ENCODE measurements at places on chromosomes 4 and X.

GRCh38 chrX:153738056-153738605 lies 13.5 kb downstream of the ABCD1 start:
- no peak for DNase-seq

DNA sequence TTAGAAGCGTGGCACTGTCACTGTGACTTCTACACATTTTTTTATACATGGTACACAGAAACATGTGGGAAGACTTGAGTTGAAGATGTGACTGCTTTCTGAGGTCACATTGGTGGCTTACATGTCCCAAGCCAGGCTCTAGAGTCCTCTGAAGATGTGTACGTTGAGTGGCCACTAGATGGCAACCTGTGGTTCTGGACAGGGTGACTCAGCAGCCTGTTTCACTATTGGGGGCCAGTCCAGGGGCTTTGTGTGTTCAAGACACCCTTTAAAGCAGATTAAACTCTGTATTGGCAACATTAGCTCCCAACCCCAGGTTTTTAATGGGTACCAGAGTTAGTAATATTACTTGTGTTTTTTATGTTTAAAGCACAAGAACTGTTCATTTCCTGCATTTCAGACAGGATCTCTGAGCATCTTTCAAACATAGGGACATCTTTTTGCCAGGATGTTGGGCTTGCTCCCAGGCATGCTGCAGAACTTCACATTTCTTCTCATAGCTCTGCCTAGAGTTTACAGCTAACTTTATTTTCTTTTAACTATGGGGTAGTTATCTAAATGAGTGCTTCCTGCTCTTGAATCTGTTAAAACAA lies 53.0 kb downstream of the DCUN1D4 start:
- DNase-seq = peak; percentile 69

DNA sequence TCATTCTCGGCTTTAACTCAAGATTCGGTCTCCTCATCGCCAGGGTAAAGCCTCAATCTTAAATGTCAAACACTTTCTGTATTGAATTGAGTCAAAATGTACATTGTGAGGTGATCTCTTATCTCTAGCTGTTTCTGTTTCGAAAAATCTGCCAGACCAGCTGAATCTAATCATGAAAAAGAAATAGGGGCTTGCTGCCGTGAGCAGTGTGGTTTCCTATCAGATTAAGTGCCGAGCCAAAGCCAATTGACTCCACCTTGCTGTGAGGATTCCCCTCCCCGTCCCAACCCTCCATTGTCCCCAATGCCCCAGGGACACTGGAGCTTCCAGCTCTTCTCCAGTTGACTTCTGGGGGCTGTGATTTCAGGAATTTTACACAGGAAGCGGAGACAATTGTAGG lies 12.5 kb upstream of the CRLF2 start:
- no peak for DNase-seq

GRCh38 chr4:176668324-176668723 lies 124.4 kb downstream of the VEGFC start:
- DNase-seq = no peak

GRCh38 chr4:173415092-173415491 lies 16.2 kb upstream of the SCRG1 start:
- DNase-seq = peak; percentile 90

DNA sequence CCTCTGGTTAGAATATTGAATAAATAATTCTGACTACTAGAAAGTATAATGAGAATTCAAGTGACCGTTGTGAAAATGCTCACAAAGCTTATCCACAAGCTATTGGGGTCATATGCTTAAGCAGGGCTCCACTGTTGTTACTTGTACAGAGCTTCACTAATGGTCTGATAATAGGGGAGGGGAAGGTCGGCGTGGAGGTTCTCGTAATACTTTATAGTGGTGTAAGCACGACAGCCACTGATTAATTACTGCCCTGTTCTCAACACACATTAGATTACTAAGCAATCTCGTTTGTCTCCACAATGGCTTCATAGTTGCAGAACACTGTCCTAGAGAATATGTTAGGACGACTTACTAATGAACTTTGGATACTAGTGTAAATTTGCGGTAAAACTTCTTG lies 11.6 kb downstream of the UNC5C start:
- no peak for DNase-seq
